ENCODE measurements at places on chromosomes 5 and 9.
A peak's percentile ranks its signal among the peaks of the same experiment; 100 is the strongest.

GRCh38 chr5:56273376-56273955, 40.3 kb upstream of the ANKRD55 start:
- DNase-seq = no peak

GRCh38 chr5:109450129-109450877, 40.5 kb upstream of the PJA2 start:
- no peak for DNase-seq

- peak; percentile 57 for DNase-seq
Observed at GRCh38 chr9:136881691-136882108, 4.6 kb upstream of the TRAF2 start.

DNA sequence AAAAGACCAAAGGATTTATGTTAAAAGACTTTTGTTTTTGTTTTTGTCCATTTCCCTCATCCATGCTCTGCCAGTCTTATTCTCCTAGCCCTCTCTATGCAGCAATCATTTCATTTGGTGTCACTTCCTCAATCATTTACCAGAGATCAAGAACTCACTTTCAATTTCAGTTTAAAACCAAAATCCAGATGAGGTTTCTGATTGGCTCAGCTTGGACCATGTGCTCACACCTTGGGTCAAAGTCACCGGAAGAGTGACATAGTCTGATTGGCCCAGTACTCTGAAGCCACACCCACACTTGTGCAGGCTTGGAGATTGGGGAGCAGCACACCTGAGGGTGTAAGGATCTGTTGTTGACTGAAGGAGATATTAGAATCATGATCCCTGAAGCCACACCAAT, 79.6 kb downstream of the TLR4 start:
- no peak for DNase-seq

DNA sequence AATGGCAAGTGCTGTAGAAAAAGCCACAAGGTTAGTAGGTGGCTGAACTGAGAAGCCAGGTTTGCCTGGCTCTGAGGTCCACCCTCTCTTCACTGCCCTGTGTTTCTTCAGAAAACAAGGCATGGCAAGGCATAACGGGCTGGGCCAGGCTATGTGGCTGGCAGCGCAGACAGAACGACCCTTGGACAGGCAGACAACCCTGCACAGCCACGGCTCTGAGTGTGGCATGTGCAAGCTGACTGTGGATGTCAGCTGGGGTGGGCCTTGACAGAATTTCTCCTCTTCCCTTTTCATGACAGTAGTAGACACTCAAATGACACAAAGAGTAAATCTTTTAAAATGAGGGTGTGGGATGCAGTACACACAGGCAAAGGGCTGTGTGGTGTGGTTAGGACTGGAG, 81.7 kb downstream of the MACROH2A1 start:
- no peak for DNase-seq

DNA sequence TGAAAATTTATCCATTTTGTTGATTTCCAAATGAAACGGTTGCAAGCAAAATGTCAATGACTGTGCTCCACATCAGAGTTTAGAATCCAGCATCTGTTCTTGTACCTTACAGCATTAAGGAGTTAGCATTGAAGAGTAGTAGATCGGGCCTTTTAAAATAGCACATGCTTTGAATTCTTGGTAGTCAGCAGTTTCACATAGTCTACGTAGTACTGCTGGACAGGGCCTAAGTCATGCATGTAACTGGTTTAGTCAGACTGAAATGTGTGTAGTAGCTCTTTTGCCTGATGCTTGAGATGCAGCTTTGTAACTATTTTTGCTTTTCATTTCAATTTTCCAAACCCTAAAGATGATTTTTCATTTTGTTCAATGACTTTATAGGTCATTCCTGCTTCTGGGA, 19.8 kb downstream of the LECT2 start:
- DNase-seq = no peak

GRCh38 chr9:98903961-98904411, 39.7 kb upstream of the COL15A1 start:
- no peak for DNase-seq

- no peak for DNase-seq
Observed at GRCh38 chr9:95840074-95840473, 35.4 kb upstream of the ERCC6L2 start.

DNA sequence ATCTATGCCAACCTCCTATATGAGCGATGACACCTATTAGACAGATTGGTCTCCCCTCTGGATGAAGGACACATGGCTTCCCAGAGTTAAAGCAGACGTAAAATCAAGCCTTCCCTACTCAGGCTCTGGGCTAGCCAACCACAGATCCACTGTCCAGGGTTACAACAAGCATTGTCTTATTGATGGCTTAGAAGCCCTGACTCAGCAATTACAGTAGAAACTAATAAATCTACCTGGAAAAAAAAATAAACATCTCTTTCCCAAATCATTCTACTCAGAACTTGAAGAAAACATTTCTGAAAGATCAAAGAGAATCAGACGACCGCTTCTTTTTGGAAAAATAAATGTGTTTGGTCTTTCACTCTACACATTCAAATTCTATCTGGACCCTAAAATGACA, 189.3 kb downstream of the GLIS3 start:
- DNase-seq = no peak

DNA sequence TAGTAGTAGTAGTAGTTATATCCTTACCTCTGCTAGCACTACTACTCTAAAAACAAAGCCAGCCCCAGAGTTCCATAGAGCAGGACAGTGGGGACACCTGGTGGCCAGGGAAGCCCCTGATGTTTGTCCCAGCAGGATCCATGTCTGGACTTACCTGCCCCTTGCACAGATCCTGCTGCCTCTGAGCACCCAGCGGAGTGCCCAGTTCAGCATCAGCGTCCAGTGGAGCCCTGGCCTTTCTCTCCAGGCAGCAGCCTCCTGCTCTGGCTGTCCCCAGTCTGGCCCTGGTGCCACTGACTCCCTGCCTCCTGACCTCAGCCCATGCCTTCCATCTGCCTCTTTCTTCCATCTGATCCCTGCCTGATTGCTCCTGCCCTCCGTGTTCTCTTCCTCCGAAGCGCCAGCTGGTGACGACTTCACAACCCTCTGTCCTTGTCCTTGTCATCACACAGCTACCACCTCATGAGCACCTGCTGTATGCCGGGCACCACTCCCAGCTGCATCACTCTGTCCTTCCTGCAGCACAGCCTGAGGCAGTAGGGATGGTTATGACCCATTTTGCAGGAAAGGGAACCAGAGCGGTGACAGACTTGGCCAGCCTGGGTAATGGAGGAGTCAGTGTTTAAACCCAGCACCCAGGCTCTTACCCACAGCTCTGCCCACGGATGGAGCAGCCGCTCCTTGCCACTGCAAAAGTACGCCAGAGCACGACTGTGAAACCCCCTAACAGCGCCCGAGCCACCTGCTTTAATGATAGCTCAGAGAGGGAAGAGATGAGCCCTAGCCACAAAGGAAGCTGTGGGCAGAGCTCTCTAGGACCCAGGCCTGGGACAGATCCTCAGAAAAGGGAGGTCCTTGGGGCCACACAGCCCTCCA, 11.5 kb downstream of the SARDH start:
- peak; percentile 58 for DNase-seq

DNA sequence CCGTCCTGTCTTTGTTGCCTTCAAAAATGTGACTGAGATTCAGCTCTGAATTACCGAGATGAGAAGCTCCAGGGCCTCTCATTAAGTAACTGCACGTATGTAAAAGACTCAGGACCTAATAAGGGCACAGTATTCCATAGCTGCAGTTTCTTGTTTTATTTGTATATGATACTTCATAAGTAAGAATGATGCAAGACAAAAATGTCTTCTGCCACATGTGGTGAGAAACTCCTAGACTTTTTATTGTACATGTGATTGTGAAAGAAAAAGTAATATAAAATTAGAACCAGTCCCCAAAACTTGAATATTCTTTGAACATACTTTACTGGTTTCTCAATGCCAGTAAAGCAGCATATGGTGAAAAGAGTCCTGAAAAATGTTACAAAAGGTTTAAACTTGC, 110.1 kb upstream of the OTULINL start:
- DNase-seq = no peak

DNA sequence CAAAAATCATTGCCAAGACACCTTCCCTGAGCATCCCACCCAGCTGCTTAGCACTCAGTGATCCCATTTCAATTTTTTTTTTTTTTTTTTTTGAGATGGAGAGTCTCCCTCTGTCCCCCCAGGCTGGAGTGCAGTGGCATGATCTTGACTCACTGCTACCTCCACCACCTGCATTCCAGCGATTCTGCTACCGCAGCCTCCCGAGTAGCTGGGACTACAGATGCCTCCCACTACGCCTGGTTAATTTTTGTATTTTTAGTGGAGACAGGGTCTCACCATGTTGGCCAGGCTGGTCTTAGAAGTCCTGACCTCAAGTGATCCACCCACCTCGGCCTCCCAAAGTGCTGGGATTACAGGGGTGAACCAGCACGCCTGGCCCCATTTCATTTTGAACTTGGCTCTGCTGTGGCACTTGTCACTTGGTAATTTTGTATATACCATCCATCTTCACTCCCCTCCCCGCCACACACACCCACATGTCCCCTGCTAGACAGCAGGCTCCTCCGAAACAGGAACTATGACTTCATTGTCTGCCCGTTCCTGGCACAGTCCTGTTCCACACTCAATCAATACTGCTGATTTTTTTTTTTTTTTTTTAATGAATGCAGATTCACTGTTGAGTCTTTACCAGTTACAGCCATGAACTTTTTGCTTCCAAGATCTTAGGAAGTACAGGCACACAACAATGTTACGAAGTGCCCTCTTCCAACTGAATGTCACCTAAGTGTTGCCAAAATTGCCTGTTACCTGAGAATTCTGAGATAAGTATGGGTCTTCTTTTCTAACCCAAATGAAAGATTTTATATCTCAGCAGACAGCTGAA, 17.3 kb upstream of the ZBTB34 start:
- no peak for DNase-seq

DNA sequence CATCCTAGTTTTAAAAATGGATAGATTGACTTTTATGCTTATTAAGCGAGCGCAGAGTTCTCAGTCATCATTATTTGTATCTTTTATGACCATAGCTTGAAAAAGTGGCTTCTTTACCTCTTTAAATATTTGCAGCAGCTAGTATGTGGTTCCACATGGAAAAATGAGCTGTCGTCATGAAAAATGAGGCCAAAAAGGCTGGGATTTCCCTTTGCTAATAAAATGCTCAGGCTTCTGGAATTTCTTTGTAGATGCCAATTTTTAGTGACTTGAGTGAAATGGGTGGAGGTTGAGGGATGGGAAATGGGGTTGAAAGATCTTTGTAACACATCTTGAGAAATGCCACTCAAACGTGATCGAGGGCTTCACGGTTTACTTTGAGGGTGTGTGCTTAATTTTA, 35.2 kb downstream of the RAI14 start:
- DNase-seq = peak; percentile 79

GRCh38 chr5:158807946-158808345, 291.8 kb downstream of the EBF1 start:
- peak; percentile 24 for DNase-seq

DNA sequence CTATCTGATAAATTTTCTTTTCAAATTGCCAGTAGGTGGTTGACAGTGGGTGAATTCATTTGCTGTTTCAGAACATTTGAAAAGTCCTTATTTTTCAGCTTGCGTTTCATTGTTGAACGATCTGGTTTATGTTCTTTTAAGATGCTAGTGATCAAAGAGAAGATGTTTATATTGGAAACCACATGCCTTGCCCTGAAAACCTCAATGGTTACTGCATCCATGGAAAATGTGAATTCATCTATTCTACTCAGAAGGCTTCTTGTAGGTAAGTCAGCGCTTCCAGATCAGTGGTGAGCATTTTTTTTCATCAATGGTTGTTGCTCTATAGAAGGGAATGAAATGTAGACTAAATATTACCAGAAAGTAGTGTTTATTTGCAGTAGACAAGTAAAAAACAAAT, 16.6 kb upstream of the CAVIN4 start:
- no peak for DNase-seq

DNA sequence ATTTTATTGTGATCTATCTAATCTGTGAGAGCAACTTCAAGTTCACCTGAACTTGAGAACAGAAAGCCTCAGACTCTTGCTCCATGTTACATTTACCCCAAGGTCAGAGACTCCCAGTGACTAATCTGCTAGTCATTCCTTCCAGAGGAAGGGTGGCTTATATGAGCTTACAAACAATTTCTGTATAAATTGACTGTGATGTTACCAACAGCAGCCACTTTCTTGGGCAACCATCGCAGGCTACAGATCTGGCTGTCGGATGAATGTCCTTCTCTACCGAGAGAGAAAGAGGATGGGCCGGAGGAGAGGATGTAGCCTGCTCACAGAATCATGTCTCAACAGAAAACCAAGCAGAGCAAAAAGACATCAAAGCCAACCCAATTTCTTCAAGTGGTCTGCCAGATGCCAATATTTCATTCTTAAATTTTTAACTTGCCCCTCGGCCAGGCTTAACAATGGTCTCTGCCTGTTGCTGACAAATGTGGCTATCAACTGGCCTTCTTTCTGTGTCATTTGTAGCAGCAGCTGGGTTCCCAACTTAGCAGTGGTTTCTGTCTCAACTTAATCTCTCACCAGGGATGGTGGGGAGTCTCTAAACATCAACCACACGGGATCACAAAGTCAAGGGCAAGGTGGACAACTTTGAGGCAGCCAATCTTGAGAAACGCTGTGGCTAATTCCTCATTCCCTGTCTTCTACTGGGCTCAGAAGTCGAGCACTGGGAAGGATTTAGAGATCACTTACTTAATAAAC, 81.3 kb downstream of the RAPGEF1 start:
- DNase-seq = peak; percentile 93

- no peak for DNase-seq
Observed at GRCh38 chr5:40043916-40044315, 619.1 kb upstream of the DAB2 start.

DNA sequence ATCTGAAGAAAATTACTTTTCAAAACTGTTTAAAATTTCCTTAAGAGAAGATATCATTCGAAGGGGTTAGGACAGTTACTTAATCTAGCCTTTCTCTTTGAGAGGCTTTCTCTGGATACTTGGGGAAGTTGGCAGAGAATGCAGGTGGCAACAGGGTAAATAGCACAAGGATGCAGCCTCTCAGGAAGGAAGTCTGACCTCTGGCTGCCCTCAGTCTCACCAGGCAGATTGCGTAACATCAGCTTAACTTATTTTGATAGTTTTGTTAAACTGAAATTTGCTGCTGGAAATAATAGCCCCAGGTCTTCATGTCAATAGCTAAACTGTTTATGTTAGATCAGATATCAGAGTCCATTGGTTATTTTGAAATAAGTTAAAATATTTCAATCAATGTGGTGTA, 20.4 kb downstream of the CCDC192 start:
- DNase-seq = peak; percentile 54

DNA sequence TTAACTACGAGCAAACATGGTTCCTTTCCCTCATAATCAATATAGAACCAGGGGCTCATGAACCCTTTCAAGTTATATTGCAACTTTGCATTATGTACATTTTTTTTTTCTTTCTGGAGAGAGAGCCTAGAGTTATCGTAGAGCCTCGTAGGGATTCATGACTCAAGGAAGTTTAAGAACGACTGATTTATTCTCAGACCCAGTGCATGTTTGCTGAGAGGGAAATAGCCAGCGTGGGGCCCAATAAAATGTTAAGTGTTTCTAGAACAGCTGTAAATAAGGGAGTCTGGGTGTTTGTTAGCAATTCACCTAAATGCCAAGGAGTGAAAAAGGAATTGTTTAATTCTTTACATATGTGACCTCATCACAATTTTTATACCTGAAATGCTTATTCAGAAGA, 119.0 kb upstream of the KLF9 start:
- no peak for DNase-seq

- no peak for DNase-seq
Observed at GRCh38 chr9:136539427-136540421, 6.1 kb downstream of the NOTCH1 start.

- DNase-seq = no peak
Observed at GRCh38 chr5:93107805-93108520, 473.1 kb downstream of the NR2F1-AS1 start.
